T-helper 17 cell (primary cell): ENCODE measurements at places on chromosomes 7 and 10.
A peak's percentile ranks its signal among the peaks of the same experiment; 100 is the strongest.

DNA sequence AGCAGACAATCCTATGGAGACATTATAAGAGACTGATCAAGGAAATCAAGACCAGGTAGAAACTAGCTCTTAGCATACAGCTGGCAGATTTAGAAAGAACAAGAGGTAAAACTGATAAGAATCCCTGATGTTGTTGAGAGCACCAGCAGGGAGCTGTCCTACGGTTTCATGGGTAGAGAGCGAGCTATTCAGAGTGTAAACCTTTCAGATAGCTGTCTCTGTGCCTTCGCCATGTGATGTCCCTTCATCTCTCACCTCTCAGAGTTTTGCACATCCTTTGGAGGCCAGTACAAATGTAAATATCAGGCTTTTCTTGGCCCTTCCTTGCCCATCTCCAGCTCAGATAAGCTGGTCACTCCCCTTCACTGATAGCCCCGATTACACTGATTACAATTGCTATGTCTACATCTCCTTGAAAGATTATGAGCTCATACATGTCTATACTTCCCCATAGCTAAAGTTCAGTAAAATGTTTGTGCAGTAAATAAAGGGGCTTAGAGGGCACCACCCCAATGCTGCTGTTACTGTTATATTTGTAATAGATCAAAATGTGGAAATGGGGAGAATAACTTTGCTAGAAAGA lies 21.9 kb downstream of the THSD7A start:
- no peaks in the 10 kb centered on the region for H3K27me3 ChIP-seq
- no peaks in the 10 kb centered on the region for H3K36me3 ChIP-seq
- DNase-seq: no peak
- H3K4me1 ChIP-seq: no peaks in the 10 kb centered on the region
- no peak overlapping the region for H3K27ac ChIP-seq

DNA sequence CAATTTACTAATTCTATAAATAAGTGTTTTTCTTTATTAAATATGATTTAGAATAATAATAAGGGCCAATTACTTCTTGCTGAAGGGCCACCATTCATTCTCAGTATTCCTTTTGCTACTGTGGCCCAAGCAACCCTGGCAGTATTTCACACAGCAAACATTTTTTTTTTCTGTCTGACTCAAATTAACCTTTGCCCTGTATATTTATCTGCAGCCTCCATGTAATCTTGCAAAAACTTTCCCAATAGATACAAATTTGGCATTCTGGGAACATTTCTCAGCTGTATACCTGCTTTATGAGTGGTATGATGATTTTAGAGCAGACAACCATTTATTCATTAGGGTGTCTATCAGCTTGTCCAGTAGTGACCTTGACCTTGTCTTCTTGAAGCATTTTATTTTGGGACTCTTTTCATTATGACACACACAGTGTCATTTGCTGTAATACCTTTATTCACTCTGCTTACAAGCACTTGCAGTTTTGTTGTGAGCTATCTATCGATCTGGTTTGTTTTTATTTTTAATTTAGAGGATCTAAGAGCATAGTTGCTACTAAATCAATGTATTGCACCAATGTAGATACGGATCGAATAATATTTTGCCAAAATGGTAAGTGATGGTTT lies 159.7 kb upstream of the PLXDC2 start:
- H3K4me3 ChIP-seq: no peak overlapping the region
- no peak overlapping the region for H3K27ac ChIP-seq
- DNase-seq: no peak
- no peaks in the 10 kb centered on the region for H3K27me3 ChIP-seq

- H3K4me1 ChIP-seq: peaks cover 25% of the 10 kb centered on the region
- peaks cover 4% of the 10 kb centered on the region for H3K36me3 ChIP-seq
- no peaks in the 10 kb centered on the region for H3K27me3 ChIP-seq
- H3K4me3 ChIP-seq: peak overlapping the region; percentile 95
These were observed 1.5 kb downstream of the SLC25A13 start for GRCh38 chr7:96320442-96320841.

- peaks cover 4% of the 10 kb centered on the region for H3K4me1 ChIP-seq
- H3K27ac ChIP-seq: no peak overlapping the region
- peaks cover 62% of the 10 kb centered on the region for H3K27me3 ChIP-seq
- peaks cover 6% of the 10 kb centered on the region for H3K36me3 ChIP-seq
These were observed 80.8 kb downstream of the ZNF467 start for GRCh38 chr7:149692557-149692982.

- H3K4me1 ChIP-seq: peaks cover 19% of the 10 kb centered on the region
- H3K27ac ChIP-seq: peak overlapping the region; percentile 24
- no peaks in the 10 kb centered on the region for H3K36me3 ChIP-seq
- H3K27me3 ChIP-seq: peaks cover 45% of the 10 kb centered on the region
These were observed 22.8 kb downstream of the RGR start for GRCh38 chr10:84267503-84268126.

GRCh38 chr7:114959931-114960330 lies 38.0 kb downstream of the MDFIC start:
- peak overlapping the region; percentile 28 for H3K4me3 ChIP-seq
- H3K36me3 ChIP-seq: peaks cover 8% of the 10 kb centered on the region
- H3K4me1 ChIP-seq: peaks cover 60% of the 10 kb centered on the region
- H3K27ac ChIP-seq: peak overlapping the region; percentile 27
- no peak for DNase-seq

GRCh38 chr7:152615031-152615741 lies 60.8 kb downstream of the XRCC2 start:
- no peaks in the 10 kb centered on the region for H3K4me1 ChIP-seq
- no peaks in the 10 kb centered on the region for H3K27me3 ChIP-seq
- no peaks in the 10 kb centered on the region for H3K36me3 ChIP-seq

DNA sequence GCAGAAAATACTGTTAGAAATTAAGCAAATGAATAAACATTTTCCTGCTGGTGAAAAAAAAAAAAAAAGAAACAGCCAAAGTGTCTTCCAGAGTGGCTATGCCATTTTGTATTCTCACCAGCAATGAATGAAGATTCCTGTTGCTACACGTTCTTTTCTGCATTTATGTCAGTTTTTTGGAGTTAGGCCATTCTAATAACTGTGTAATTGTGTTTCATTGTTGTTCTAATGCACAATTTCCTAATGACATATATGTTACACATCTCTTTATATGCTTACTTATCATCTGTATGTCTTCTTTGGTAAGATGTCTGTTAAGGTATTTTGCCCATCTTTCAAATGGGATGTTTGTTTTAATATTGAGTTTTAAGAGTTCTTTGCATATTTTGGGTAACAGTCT lies 213.7 kb downstream of the ITGB1 start:
- no peaks in the 10 kb centered on the region for H3K27me3 ChIP-seq
- DNase-seq: no peak

- no peak overlapping the region for H3K4me3 ChIP-seq
- no peaks in the 10 kb centered on the region for H3K4me1 ChIP-seq
- no peaks in the 10 kb centered on the region for H3K36me3 ChIP-seq
- H3K27me3 ChIP-seq: no peaks in the 10 kb centered on the region
These were observed 199.8 kb downstream of the DPP6 start for GRCh38 chr7:154252046-154252445.

- DNase-seq: no peak
- H3K4me3 ChIP-seq: no peak overlapping the region
- no peaks in the 10 kb centered on the region for H3K27me3 ChIP-seq
- no peaks in the 10 kb centered on the region for H3K36me3 ChIP-seq
- no peak overlapping the region for H3K27ac ChIP-seq
- H3K4me1 ChIP-seq: peaks cover 7% of the 10 kb centered on the region
These were observed 137.4 kb upstream of the KCNMA1 start for GRCh38 chr10:77774940-77775391.

DNA sequence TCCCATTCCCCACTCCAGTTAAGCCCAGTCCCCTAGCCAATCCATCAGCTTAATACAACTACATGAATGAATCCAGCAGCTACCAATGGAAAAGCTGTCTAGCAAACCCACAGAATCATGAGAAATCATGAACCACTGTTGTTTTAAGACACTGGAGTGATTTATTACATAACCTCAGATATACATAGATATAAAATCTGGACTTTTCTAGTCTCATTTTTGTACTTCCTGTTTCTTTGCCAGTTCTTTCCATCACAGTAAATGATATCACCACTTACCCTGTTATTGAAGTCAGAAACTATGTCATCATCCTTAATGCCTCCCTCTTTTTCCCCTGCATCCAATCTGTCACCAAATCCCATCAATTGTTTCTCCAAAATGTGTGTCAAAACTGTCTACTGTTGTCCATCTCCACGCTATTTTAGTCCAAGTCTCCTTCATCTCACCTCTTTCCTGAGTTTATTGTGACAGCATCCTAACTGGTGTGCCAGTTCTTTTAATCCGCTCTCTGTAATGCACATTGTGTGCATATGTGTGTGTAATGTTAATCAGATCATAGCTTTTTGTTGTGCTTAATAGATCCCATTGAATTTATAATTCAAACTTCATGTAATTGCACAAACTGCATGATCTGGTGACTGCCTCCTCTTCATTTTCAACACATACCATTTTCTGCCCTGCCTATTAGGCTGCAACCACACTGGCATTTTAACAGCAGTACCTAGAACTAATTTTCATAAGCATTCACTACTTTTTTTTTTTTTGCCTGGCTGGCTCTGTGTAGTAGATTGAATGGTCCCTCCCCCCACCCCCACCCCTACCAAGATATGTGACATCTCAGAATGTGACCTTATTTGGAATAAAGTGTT lies 56.0 kb downstream of the MKLN1 start:
- H3K4me1 ChIP-seq: peaks cover 27% of the 10 kb centered on the region
- H3K36me3 ChIP-seq: peaks cover 2% of the 10 kb centered on the region
- DNase-seq: no peak
- peak overlapping the region; percentile 73 for H3K27ac ChIP-seq
- H3K4me3 ChIP-seq: no peak overlapping the region

GRCh38 chr10:77101341-77101740 lies 536.3 kb downstream of the KCNMA1 start:
- H3K27me3 ChIP-seq: peaks cover 45% of the 10 kb centered on the region
- peaks cover 2% of the 10 kb centered on the region for H3K4me1 ChIP-seq
- H3K36me3 ChIP-seq: peaks cover 2% of the 10 kb centered on the region
- no peak for DNase-seq
- H3K4me3 ChIP-seq: no peak overlapping the region

DNA sequence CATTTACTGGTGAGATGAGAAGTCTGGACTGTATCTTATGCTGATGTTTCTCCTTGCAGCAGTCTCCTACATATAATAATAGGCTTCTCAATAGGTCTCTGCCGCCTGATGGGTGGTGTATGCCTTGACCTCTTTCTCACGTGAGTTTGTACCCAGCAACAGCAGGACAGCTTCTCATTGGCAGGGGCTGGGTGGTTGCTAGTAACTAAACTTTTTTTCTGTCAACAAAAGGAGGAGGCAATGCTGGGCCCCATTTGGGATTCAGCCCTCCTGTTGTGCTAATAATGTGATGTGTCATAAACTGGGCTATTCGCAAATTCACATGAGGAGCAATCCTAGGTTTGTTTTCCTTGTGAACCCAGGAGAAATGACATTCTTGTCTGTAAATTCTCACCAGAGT lies 533.6 kb downstream of the GATA3 start:
- H3K36me3 ChIP-seq: no peaks in the 10 kb centered on the region
- no peak overlapping the region for H3K27ac ChIP-seq
- no peak overlapping the region for H3K4me3 ChIP-seq

DNA sequence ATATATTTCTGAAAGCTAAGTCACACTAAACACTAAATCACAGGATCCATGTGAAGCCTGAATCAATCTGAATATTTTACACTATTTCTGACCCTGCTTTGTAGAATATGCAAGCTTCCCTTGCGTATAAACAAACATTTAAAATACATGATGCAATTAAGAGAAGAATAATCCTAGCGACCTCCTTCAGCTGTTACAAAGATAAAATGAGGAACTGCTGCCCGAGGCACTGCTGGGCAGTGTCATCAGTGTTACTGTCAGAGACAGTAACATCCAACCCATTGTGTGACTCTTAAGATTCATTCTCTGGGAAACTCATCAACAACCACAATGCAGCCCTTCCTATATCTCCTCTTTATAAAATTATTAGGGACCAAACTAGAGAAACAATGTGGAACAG lies 61.6 kb downstream of the COBL start:
- no peaks in the 10 kb centered on the region for H3K4me1 ChIP-seq
- no peak overlapping the region for H3K4me3 ChIP-seq
- no peaks in the 10 kb centered on the region for H3K36me3 ChIP-seq
- H3K27me3 ChIP-seq: peaks cover 47% of the 10 kb centered on the region
- no peak for DNase-seq
- no peak overlapping the region for H3K27ac ChIP-seq

GRCh38 chr10:44858017-44858371 lies 53.1 kb upstream of the TMEM72 start:
- no peak for DNase-seq
- H3K4me1 ChIP-seq: peaks cover 6% of the 10 kb centered on the region
- H3K36me3 ChIP-seq: peaks cover 4% of the 10 kb centered on the region

DNA sequence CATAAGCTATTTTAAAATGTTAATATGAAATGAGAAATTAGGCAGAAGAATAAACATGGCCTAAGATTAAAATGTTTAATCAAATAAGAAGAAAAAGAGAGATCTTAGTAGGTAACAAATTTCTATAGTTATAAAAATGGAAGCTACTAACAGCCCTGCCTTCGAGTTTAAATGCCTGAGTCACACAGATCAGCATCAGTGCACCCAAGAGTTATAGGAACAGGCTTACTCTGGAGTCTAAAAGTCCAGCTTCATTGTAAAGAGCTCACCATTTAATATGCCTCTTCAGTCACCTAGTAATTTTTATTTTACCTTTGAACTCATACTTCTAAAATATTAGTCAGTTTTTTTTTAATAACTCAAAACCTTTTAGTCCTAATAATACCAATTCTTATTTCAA lies 52.6 kb downstream of the BRI3 start:
- H3K4me3 ChIP-seq: no peak overlapping the region
- H3K4me1 ChIP-seq: peaks cover 3% of the 10 kb centered on the region
- H3K36me3 ChIP-seq: peaks cover 5% of the 10 kb centered on the region
- H3K27ac ChIP-seq: no peak overlapping the region
- DNase-seq: no peak

GRCh38 chr7:50614721-50615518 lies 49.7 kb upstream of the DDC start:
- DNase-seq: no peak
- peaks cover 20% of the 10 kb centered on the region for H3K4me1 ChIP-seq
- H3K4me3 ChIP-seq: peak overlapping the region; percentile 12
- H3K27ac ChIP-seq: no peak overlapping the region
- H3K27me3 ChIP-seq: peaks cover 9% of the 10 kb centered on the region
- no peaks in the 10 kb centered on the region for H3K36me3 ChIP-seq

DNA sequence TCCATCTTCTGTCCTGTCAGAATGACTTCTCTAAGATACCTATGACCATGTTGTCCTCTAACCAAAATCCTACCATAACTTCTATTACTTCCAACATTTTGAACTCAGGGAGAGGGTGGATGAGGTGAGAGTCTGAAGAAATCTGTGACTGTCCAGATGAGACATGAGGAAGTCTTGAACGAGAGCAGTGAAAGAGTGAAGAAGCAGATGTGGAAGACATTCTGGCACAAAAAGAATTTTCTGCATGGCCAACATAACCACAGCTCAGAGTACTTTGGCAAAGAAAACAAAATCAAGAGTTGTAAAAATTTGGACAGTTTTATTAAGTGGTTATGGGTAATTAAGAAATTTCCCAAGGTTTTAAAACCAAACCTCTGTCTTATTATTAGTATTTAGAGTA lies 141.6 kb downstream of the CPEB3 start:
- no peak overlapping the region for H3K27ac ChIP-seq
- no peaks in the 10 kb centered on the region for H3K27me3 ChIP-seq
- peaks cover 2% of the 10 kb centered on the region for H3K4me1 ChIP-seq
- no peak for DNase-seq
- no peak overlapping the region for H3K4me3 ChIP-seq
- H3K36me3 ChIP-seq: no peaks in the 10 kb centered on the region

- no peak overlapping the region for H3K4me3 ChIP-seq
- H3K4me1 ChIP-seq: no peaks in the 10 kb centered on the region
- H3K27me3 ChIP-seq: no peaks in the 10 kb centered on the region
These were observed 46.1 kb downstream of the COL28A1 start for GRCh38 chr7:7489546-7489945.

GRCh38 chr10:67809107-67809506 lies 28.9 kb downstream of the DNAJC12 start:
- peaks cover 31% of the 10 kb centered on the region for H3K27me3 ChIP-seq
- H3K36me3 ChIP-seq: no peaks in the 10 kb centered on the region
- no peak overlapping the region for H3K4me3 ChIP-seq
- no peak overlapping the region for H3K27ac ChIP-seq
- H3K4me1 ChIP-seq: peaks cover 2% of the 10 kb centered on the region
- DNase-seq: no peak
